ENCODE measurements at places on chromosomes 13 and 19. TPM values are rescaled to one million over a fixed set of nuclear protein-coding genes. Genes with fewer than 3 reads are reported as not detected.

Gene USHBP1
- total RNA-seq = 1.1 TPM

Gene VAV1
- not detected for total RNA-seq

Gene TMEM221
- 0.12 TPM for total RNA-seq

Gene FCGBP
- 0.15 TPM for total RNA-seq

Gene OVOL3
- not detected for total RNA-seq

Gene ZNF418
- 5.1 TPM for total RNA-seq

Data from smooth muscle cell of the coronary artery (primary cell).